ENCODE measurements at places on chromosomes 1 and 21.

GRCh38 chr21:39004634-39005501 lies 178.4 kb downstream of the PSMG1 start:
- DNase-seq, result peak; percentile 26

GRCh38 chr1:86245566-86246190 lies 89.1 kb upstream of the COL24A1 start:
- no peak for DNase-seq

- DNase-seq, result no peak
These were observed 991.1 kb downstream of the KCNT2 start for GRCh38 chr1:195617106-195617505.

- peak; percentile 82 for DNase-seq
These were observed 21.4 kb upstream of the CPT2 start for GRCh38 chr1:53174971-53175913.

DNA sequence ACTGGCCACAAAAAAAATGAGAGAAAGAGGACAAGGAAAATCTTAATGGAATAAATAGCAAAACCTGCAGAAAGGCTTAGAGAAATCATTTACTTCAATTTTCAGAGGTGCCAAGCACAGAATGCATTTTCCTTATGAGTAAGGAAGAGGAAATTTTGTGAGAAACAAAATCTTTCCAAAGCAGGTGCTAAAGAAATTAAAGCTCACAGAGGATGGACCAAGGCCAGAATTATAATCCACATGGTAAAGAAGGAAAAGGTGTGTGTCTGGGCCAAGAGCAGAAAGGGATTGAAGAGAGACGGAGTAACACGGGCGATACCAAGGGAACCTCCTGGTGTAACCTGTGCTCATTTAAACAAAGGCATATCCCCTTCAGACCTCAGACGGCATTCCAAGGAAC lies 340.0 kb upstream of the NFIA start:
- DNase-seq, result no peak

DNA sequence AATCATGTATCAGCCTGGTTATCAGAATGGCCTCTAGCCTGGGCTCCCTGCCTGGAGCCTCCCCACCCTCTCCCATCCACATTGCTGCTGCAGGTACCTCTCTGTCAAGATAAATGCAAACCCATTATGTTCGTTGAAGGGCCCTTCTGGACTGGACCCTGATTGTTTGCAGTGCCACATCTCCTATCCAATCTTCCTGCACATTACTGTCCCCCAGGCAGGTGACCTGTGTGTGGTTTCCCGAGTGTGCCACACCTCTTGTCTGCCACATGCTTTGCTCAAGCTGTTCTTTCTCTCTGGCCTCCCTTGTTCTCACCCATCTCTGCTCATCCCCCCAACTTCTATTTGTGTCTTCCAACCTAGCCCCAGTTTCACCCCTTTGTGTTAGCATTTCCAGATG lies 32.4 kb downstream of the IER5 start:
- no peak for DNase-seq

- DNase-seq, result no peak
These were observed at the start of gene CYYR1 for GRCh38 chr21:26572702-26573381. Gene CYYR1, minus strand, starts transcription at chr21:26573286. Its CDS starts 346 bp downstream, at chr21:26572940.

DNA sequence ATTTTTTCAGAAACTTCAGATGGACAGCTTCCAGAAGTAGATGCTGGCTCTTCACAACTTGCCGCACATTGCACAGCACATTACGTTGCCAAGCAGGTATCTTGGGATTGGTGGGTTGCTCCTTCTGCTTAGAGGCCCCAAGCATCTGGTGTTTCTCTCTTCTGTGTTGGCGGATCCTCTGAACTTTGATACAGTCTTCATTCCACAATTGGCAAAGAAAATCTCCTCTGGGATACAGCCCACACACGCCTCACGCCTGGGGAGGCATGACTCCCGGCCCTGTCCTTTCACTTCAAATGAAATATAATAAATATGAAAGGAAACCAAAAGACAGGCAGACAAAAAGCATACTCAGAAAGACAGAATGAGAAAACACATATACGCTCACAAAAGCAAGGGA lies 72.3 kb upstream of the PPP2R5A start:
- no peak for DNase-seq

DNA sequence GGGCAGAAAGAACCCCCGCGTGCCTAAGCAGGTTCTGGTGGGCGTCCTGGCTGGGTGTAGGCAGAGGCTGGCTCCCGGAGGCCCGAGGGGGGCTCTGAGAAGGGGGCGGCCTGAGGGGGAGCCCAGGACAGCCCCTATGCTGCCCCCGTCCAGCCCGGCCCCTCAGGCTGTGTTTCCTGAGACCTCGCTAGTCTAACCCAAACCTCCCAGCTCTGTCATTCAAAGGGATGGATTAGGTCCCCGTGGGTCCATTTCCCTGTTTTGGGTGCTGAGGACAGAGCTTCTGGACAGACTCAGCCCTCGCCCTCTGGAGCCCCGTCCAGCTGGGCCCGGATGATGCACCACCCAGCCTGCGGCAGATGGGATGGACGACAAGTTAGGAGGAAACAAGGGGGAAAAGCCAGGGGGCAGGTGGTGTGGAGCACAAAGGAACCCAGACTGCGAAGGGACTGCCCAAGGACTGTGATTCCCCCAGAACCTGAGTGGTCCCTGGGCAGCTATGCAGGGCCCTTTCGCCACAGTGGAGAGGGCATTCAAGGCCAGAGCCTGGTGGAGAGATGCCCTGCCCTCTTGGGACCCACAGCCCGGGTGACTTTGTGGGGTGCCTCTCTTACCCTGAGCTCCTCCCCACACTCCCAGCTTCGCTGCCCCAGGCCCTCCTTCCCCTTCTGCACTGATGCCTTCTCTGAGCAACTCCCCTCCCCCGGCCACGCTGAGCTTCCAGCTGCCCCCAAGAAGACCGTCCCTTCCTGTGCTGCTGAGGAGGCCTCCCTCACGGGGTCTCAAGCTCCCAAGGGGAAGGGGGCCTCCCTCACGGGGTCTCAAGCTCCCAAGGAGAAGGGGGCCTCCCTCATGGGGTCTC lies 2.8 kb downstream of the HES4 start:
- no peak for DNase-seq

GRCh38 chr1:59061876-59062275 lies 235.0 kb upstream of the FGGY start:
- DNase-seq, result peak; percentile 90

- no peak for DNase-seq
These were observed 2.5 kb upstream of the FNDC10 start for GRCh38 chr1:1602304-1602967.

GRCh38 chr21:45150638-45151131 lies 76.3 kb downstream of the ADARB1 start:
- no peak for DNase-seq

DNA sequence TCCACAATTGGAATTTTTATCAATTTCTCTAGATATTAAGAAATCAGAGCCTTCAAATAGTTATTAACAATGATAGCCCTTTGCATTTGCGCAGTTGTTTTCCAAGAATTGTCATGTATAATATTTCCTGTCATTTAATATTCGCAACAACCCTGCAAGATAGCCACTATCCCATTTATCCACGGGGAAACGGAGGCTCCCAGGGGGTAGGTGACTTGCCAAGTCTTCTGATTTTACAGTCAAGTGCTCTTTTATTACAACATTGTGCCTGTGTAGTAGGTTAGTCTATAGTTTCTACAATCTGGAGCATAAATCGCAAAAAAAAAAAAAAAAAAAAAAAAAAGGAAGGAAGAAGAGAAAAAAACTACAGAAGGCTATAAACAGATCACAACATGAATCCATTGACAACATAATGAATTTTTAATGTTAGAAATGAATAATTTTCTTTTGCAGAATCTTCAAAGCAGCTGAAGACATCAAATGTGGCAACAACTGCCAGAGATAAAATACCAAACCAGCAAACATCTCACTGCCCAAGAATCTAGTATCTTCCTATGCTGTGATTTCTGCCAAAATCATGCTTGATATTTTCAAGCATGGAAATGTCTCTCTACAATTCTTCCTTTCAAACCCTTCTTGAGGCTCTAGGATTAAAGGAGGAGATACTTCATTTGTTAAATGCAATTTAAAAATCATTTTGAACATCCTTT lies 125.5 kb downstream of the PTPN14 start:
- DNase-seq, result no peak

- no peak for DNase-seq
These were observed 213.0 kb downstream of the CAMTA1 start for GRCh38 chr1:6998267-6998666.

- DNase-seq, result peak; percentile 74
These were observed 126.0 kb downstream of the KIAA0319L start for GRCh38 chr1:35431173-35431599.

DNA sequence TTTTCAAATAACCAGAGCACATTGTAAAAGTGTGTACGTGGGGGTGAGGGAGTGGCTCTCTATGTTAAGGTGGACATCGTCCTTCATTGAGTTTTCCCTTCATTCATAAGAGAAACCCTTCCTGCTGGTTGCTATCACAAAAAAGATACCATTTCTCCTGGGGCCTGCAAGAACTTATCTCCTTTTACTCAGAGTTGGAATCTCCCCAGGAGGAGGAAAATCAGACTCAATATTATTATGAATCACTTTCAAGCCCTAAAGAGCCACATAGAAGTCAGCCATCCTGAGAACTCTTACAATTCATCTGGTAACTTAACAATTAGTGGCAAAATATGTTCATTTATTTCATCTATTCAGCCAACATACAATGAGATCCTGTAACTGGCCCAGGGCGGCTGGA lies 27.1 kb upstream of the TGFBR3 start:
- DNase-seq, result peak; percentile 55

DNA sequence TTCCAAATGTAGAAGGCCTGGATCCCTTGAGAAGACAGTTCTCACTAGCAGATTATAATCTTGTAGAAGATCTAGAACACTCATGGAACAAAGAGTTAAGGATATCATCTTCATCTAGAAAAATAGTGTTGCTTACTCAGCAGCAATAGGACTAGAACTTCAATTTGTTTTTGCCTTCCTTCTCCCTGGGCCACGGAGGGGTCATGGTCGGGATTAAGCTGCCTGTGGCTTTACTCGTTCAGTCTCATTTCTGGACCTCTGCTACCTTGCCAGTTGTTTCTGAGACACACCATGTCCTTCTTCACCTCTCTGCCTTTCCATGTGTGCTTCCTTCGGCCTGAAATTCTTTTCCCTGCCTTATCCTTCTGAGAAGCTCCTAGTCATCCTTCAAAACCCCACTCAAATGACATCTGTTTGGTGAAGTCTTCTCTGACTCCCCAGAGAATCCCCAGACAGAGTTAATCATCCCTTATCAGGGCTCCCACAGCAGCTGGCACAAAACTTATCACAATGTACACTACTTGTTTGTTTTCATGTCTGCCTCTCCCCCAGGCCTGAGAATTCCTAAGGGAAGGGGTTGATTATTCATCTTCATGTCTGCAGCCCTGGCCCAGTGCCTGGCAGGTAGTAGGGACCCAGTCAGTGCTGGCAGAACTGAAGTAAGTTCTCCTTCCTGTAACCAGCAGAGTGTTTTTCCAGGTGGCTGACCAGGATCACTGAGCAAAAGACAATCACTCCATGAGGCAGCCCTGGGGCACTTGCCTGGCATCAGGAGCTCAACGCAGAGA lies 15.5 kb upstream of the SNX27 start:
- DNase-seq, result peak; percentile 41

GRCh38 chr1:108843390-108844137 lies 13.3 kb downstream of the AKNAD1 start:
- DNase-seq, result no peak

GRCh38 chr1:20600156-20600555 lies 11.3 kb downstream of the CDA start:
- DNase-seq, result no peak

- DNase-seq, result peak; percentile 95
These were observed 188.3 kb upstream of the EDN2 start for GRCh38 chr1:41672641-41673361.

GRCh38 chr1:181208967-181209366 lies 120.5 kb downstream of the IER5 start:
- DNase-seq, result no peak

GRCh38 chr1:38135625-38136414 lies 89.2 kb upstream of the POU3F1 start:
- DNase-seq, result no peak

GRCh38 chr1:226110249-226111097 lies 48.0 kb downstream of the H3-3A start:
- DNase-seq, result peak; percentile 58

GRCh38 chr1:151474745-151475144 lies 15.5 kb upstream of the POGZ start:
- DNase-seq, result no peak

- peak; percentile 81 for DNase-seq
These were observed 5.1 kb downstream of the TNFRSF8 start for GRCh38 chr1:12067900-12068821.

- no peak for DNase-seq
These were observed 93.8 kb downstream of the S1PR1 start for GRCh38 chr1:101330427-101331130.

DNA sequence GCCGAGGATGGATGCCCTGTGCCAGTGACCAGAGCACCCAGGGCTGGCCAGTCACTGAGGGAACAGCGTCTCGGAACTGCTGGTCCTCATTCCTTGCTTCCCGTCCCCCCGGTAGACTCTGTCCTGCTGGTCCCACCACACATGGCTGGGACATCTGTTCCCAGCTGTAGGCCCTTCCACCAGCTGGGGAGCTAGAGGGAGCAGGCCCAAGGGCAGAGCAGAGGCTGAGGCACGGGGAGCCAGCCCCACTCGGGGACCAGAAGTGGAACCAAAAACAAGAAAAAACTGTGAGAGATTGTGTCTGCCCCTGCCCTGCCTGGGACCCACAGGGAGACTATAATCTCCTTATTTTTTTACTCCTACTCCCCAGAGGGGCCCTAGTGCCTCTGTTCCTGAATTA lies 23.8 kb downstream of the ATP8B2 start:
- DNase-seq, result no peak

DNA sequence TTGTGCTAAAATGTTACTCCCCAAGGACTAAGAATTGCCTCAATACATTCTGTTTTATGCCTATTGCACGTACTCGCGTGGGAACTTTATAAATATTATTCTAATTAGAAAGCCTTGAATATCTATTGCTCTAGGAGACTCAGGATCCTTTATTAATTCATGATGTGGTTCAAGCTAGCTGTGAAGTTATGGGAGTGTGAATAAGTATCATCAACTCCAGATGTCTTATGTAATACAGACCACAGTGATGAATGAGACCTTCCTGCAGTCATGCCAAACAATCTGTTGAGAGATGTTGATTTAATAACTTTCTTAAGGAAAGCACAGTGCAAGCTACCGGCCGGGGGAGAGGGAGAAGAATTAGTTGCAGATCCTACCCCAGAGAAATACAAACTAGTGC lies 519.2 kb upstream of the ZP4 start:
- DNase-seq, result peak; percentile 44

DNA sequence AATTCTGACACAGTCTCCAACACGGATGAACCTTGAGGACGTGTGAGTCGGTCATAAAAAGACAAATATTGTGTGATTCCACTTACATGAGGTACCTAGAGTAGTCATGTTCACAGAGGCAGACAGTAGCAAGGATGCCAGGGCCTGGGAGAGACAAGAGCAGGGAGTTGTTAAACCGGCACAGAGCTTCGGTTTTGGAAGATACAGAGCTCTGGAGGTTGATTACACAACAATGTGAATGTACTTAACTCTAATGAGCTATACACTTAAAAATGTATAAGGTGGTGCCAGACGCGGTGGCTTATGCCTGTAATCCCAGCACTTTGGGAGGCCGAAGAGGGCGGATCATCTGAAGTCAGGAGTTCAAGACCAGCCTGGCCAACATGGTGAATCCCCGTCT lies 37.8 kb upstream of the NEK2 start:
- no peak for DNase-seq

GRCh38 chr21:44527156-44527982 lies 12.6 kb downstream of the KRTAP10-1 start:
- no peak for DNase-seq

Data from IMR-90 (cell line).